ENCODE measurements at places on chromosomes 3 and 15.
A peak's percentile ranks its signal among the peaks of the same experiment; 100 is the strongest.

DNA sequence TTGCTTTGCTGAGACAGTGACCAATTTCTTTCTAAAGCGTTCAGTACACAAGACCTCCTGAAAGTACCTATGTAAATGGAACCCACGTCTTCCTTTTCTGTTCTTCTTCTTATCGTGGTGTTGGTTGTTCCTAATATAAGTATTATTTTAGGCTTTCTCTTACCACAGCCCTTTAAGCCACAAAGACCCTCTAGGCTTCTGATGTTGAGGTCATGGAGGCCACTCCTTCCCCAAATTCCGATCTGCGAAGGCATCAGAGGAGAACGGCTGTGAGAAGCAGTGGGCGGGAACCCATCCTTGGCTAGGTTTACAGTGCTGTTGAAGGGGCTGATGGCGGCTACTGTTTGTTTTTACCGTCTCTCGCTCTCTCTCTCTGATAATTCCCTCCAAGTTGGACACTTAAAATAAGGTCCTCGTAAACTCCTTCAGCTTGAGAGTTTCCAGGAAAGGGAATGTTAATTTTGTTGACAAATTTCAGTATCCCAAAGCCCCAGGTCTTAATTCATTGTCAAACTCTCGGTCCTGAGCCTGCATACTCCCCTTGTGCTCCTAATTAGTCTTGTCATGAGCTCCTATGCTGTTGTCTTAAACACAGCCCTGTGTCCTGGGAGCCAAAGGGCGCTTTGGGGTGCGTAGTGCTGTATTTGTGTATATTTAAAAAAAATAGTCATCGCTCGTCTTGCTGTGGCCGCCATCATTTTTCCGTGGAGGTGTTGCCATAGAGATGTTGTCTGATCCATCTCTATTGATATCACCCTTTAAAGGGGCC lies 178.8 kb downstream of the OPA1 start:
- no peak for DNase-seq

DNA sequence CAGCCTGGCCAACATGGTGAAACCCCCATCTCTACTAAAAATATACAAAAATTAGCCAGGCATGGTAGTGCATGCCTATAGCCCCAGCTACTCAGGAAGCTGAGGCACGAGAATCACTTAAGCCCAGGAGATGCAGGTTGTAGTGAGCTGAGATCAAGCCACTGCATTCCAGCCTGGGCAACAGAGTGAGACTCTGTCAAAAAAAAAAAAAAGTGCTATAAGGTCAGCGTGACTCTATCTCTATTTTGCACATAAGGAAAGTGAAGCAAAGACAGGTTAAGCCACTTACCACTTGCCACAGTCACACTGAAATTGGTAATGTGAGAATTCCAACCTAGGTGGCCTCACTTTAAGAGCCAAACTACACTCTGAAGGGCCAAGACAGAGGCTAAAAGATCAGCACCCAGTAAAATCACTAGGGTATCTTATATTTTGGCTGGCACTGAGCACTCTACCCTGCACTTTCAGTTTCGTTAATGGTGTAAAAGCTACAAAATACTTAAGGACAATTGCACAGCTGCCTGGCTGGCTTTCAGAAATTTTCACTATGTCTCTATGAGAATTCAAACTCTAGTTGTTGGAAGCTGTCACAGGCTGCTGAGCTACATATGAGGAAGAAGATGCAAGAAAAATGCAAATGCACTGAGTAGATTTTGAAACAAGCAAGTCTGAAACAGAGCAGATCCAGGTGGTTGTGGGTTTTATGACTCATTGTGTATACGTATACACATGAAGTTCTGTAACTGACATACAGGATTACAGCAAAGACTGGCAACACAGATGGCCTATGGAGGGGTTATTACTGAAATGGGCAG lies 32.7 kb downstream of the TRANK1 start:
- DNase-seq: peak; percentile 66

DNA sequence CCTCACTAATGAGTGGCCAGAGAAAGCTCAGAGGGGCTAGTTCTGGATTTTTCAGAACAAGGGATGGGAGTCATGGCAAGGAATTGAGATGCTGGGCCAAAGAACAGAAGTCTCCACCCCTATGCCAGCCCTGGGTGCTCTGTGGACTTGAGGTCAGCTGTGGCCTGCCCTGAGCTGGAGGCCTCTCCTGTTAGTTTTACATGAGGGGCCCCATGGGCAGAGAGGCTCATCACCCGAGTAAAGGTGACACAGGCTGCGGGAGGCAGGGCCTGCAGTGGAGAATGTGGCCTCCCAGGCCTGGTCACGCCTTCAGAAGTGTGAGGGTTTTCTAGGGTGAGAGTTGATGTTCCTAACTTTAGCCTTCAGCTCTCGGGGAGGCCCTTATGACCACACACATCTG lies 44.9 kb downstream of the ABHD5 start:
- no peak for DNase-seq

GRCh38 chr3:189507856-189508255 lies 123.3 kb upstream of the TP63 start:
- no peak for DNase-seq

GRCh38 chr3:23728601-23729117 lies 77.1 kb upstream of the UBE2E1 start:
- DNase-seq: no peak

- DNase-seq: no peak
Measured at GRCh38 chr15:92524874-92525565, 130.6 kb downstream of the FAM174B start.

DNA sequence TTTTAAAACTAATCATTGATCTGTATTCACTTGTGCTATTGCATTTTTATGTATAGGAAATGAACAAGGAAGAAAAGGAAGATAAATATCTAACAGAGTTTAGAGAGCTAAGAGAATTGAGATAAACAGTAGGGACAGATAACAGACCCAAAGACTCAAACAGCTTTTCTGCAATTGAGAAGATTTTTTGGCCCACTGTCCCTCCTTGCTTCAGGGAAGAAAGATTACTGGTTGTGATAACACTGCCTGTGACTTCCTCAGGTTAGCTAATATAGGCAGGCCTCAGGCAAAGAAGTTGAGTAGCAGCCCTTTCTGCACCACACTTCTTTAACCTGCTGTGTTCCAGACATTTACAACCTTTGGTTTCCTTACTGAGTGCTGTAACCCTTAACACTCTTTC lies 2.7 kb upstream of the COX17 start:
- no peak for DNase-seq

- DNase-seq: no peak
Measured at GRCh38 chr15:96737408-96737807, 406.9 kb downstream of the NR2F2 start.
